ENCODE measurements at places on chromosomes 16 and 17.
A peak's percentile ranks its signal among the peaks of the same experiment; 100 is the strongest.

DNA sequence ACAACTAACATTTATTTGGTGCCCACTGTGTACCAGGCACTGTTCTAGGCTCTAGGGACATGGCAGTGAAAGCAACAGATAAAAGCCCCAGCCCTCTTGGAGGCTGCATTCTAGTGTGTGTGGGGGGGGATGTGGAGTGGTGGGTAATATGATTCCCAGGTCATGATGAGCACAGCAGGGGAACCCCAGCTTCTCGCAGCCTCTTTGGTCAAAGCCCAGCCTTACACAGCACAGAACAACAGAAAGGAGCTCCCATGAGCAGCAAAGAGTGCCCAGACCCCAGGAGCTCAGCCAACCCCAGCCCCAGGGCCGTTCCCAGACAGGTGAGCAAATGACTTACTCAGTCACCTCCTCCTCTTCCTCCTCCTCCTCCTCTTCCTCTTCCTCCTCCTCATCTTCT lies 21.9 kb downstream of the CNGB1 start:
- DNase-seq = no peak

DNA sequence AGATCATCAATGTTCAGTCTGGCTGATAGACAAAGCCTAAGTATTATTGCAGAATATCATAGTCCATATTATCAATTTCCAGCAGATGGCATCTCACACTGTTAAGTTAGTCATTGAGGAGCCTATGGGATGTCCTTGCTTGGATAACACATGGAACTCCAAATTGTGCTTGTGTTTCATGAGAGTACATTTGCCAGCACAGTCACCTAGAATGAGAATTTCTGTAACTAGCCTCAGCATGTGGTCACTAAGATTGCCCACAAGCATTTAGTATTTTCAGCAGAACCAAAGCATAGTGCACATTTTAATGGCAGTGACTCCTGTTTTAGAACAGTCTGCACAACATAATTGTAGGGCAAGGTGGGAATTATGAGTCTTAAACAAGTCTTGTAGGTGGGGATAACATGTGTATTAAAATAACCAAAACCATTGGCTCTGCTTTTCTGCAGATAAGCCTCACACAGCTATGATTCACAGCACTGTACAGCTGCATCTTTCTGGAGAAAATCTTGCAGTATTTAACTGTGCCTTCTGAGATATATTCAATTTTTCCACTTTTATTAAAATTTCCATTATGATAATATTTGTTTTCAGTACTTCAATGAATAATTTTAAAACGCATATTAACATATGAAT lies 882.8 kb upstream of the SOX9 start:
- peak; percentile 87 for DNase-seq

DNA sequence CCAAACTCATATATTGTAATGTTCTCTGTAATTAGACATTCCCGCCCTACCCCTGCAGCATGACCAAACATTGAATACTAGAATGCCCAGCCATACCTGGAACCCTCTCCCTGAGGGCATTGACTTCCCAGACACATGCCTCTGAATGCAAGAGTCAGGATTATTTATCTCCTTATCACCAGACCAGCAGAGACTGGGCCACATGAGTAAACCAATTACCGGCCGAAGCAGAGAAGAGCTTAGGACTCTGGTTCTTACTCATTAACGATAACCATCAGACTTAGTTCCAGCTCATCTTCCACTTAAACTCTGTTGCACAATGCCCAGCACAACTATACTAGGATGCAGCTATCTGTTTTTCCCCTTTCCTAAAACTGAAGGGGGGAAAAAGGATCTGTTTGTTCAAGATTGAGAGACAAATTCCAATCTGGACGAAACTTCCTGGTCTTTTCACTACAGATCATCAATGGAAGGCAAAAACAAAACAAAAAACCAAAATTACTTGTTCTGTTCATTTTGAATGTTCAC lies 88.2 kb upstream of the CORO6 start:
- peak; percentile 47 for DNase-seq

DNA sequence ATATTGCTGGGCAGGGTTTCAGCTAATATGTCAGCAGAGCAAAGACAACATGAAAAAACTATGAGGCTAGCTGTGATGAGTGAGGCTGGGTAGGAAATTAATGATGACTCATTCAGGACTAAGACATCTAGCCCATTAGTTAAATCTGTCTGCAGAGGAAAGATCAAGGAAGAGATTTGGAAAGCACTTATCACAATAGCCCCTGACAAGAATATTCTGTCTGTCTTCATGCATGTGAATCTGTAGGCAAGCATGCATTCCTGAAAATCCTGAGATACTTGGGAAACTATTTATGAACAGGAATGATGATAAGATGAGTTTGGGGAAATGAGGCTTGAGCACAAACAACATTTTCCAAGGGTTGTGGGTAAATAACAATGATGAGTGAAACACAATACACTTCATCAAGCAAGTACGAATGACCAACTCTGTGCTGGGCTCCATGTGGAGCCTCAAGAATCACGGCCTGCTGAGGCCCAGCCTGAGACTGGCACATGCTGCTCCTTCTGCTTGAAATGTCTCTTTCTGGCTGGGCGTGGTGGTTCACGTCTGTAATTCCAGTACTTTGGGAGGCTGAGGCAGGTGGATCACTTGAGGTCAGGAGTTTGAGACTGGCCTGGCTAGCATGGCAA lies 96.5 kb upstream of the ASIC2 start:
- DNase-seq = no peak

DNA sequence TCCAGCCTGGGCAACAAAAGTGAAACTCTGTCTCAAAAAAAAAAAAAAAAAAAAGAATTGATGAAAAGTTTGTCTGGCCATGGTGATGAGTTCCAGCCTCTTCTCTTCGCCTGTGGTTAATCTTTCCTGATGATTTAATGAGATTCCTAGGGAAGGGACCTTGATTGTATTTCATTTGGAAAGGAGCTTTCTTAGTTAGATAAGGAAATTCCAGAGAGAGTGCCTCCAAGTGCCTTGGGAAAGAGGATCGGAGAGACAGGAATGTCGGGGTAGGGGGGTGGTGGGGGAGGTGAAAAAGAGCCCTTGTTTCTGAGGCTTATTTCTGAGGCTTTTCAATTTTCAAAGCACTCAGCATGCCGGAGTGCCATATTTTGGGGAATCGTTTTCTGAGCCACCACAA lies 93.2 kb upstream of the SIAH1 start:
- no peak for DNase-seq

- DNase-seq = no peak
These were observed 9.5 kb downstream of the EXOC7 start for GRCh38 chr17:76094046-76094445.

DNA sequence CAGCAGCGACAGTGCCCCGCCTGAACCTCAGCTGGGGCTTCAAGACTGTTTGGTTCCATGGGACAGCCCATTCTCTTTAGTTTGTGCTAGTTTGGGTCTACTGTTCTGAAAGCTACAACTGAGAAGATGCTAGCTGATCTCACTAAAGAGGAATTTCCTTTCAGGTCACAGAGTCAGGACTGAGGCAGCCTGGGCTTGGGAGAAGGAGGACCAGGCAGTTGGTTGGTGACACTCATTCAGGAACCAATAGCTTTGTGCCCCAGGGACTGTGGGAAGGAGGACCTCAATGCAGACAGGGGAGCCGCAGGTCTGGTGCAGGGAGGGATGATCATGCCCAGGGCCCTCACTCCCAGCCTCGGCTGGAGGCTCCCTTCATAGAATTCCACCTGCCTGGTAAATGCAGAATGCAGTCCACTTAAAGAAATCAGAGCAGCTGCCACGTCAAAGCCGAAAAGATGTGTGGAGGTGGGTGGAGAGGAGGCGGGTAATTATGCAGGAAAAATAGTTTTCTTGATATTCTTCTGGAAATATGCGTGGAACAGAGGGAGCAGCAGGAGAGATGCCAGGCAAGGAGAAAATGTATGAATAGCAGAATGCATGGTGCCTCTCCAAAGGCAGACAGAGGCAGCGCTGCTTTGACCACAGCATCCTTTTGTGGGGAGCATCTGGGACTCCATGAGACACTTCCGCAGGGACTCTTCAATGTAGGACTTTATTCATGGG lies 32.6 kb upstream of the ZFP90 start:
- no peak for DNase-seq

DNA sequence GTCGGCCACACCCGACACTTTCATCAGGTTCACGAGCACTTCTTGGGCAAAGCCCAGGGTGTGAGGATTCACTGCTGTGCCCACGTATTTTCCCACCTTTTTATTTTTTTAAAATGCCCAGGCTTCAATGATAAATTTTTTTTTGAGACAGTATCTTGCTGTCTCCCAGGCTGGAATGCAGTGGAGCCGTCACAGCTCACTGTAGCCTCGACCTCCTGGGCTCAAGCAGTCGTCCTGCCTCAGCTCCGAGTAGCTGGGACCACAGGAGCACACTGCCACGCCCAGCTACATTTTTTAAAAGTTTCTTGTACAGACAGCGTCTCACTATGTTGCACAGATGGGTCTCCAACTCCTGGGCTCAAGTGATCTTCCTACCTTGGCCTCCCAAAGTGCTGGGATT lies 17.8 kb downstream of the UTS2R start:
- no peak for DNase-seq

- no peak for DNase-seq
These were observed 6.4 kb downstream of the KRT38 start for GRCh38 chr17:41434415-41434814.

DNA sequence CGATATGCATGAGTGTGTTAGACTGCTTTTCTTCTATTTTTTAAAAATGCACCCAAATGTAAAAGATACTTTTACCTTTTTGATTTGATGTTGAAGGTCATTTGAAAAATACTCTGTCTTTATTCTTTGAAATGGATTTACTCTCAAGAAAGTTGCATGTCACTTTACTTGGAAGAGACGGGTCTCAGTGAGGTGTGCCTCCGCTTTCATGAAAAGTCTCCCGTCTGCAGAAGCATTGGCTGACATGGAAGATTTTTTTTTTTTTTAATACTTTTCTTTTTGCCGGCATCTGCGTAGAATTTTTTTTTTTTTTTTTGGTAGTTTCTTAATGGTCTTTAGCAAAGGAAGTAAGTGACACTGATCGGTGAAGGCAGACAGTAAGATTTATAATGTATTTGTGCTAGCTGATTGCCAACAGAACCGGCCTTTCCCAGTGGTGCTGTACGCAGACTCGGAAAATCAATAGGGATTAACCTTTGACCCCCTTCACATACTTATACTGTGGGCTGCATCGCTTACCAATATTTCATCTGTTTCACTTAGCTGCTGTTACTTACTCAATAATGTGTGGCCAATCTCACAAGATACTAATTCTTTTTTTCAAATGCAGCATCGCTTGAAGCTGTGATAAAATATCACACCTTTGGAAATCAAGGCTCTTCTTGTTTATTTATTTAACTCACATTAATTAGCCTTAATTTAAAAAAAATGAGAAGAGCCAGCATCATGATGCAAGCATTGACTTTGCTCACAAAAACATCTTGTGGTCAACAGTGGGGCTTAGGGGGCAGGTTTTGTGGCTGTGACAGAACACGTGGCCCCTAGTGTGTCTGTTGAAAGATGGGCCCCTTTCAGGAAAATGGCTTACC lies 383.9 kb downstream of the WWOX start:
- no peak for DNase-seq

DNA sequence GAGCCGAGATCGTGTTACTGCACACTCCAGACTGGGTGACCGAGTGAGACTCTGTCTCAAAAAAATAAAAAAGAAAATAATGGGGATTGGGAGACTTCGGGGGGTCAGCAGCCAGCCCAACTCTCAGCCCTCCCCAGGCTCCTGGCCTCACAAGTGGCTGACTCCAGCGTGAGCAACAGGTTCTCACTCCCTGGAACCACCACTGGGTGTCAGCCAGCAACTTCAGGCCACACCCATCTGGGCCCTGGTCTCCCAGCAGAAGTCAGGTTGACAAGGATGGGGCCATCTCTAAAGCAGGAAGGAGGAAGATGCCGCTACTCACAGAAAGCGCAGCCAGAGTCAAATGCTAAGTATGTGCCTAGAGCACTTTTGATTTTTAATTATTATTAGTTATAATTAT lies 139.4 kb downstream of the C16orf78 start:
- no peak for DNase-seq

DNA sequence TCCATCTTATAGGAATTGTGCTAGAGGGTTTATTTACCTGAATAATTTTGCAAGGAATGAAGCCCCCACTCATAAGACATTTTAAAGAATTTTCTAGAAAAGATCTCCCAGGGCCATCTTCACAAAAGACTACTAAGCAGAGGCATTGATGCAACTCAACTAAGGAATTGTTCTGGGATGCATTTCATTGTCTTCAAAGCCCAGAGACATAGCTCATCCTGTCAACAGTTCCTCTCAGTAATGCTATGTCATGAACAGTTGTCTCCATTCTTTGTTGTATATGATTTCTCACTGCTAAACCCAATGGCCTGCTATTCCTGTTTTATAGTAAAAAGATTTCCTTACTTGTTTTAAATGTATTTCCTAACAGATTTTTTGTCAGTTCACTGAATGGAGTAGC lies 136.8 kb upstream of the RBL2 start:
- DNase-seq = no peak

DNA sequence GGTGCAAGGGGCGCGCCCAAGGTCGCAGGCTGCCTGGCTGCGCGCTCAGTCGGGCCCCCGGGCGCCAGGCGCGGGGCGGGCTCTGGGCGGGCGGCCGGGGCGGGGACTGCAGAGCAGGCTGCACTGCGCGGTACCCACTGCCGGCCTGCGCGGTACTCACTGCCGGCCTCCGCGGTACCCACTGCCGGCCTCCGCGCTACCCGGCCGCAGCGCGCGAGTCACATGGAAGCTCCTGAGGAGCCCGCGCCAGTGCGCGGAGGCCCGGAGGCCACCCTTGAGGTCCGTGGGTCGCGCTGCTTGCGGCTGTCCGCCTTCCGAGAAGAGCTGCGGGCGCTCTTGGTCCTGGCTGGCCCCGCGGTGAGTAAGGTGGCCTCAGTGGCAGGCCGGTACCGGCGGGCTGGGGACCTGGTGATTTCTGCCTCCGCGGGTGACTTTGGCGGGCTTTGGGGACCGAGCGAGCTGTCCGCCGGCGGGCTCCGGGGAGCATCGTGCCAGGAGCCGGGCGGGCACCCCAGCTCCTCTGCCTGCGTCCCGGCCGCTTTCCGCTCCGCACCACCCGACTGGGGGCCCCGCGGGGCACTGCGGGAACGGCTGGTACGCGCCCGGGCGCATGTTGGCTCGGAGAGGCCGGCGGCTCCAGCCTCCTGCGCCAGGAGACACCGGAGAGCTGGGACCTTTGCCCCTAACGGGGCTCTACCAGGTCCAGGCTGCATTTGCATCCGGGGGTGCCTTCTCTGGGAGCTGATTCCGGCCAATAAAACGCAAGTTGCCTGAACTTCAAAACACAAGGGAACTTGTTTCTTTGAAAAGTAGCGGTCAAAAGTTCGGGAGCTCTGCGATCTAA lies at the start of gene SLC47A1:
TSS of gene SLC47A1 (plus strand) at position 137 of the 844 bp plus-strand sequence. CDS start at position 223, 86 bp downstream.
- no peak for DNase-seq

- peak; percentile 62 for DNase-seq
These were observed 80.8 kb downstream of the OMG start for GRCh38 chr17:31216031-31216751.

Data from PC-3 (cell line).